Bone marrow (tissue), 2 donors: ENCODE measurements at places on chromosomes 2 and 18.

DNA sequence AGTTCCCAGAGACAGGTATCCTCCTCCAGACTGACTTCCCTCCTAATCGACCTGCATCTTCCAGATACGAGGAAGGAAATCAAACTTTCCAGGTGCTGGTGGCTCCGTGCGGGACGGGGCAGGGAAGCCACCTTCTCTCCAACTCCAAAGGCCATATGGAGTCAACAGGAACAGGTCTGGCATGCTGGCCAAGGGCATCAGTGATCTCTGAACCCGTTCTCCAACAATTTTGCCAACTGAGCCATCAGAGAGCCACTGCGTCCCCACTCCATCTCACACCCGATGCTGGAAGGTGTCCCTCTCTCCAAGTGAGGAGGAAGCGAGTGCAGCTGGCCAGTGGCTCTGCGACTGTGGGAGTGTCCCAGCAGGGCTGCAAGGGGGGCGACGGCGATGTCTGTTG lies 5.4 kb downstream of the EDAR start:
- DNase-seq, result no peak

GRCh38 chr2:55173438-55174054 lies 58.5 kb downstream of the CLHC1 start:
- DNase-seq, result no peak

DNA sequence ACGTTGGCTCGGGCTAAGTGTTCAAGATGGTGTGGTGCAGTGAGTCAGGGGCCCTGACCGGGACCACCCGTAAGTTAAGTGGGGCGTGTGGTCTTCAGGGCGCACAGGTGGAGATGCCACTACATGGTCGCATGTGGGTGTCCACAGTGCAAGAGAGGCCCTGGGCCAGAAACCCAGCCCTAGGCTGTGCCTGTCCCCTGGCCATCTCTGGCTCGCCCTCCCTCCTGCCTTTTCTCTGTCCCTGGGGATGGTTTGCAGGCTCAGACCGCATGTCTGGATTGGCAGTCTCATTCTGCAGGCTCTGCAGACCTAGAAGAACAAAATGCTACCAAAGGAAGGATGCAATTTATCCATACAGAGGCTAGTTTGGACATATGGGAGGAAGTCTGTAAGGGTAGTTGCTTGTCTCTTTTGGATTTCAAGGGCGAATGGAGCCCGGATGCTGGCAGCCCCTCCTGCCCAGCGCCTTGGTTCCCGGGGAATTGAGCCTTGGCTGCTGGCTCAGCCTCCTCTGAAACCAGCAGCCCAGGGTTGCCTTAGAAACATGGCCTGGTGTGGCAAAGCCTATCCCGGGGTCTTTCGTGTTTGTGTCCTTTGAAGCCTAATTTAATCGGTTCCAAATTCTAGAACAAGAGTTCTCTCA lies 417.5 kb upstream of the HS6ST1 start:
- DNase-seq, result no peak

DNA sequence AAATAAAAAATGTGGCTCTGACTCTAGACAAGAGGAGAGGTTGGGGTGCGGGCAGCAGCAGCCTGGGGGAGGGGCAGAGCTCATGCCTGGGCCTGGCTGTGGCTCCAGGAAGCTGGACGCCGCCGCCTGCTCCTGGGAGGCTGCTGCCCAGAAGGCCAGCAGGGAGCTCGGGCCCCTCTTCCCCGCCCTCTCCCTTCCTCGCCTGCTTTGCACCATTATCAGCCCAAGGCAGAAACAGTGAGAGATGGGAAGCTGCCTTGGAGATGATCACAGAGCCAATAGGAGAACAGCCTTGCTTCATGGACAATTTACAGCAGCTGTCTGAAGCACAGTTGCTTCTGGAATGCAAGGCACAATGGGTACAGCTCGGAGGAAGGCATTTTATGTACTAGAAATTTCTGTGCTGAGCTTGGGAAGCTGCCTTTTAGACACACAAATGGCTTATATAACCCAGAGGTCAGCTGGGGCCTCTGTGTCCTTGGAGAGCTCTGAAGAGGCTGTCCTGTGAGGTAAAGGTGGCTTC lies 55.3 kb upstream of the AFF3 start:
- no peak for DNase-seq

- DNase-seq, result no peak
Observed at GRCh38 chr18:62944454-62944853, 229.1 kb downstream of the PHLPP1 start.

DNA sequence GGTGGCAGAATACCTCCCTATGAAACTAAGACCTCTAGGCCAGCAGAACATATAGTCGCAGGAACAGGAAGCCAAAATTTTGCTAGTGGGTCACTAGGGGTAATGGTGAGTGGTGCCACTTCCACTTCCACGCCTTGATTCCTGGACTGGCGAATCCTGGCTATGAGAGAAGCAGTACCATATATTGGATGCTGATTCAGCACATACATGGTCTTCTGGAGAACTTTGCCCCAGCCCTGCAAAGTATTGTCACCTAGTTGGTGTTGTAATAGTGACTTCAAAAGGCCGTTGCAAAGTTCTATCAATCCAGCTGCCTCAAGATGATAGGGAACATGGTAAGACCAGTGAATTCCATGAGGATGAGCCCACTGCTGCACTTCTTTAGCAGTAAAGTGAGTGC lies 769.8 kb upstream of the GYPC start:
- DNase-seq, result no peak

DNA sequence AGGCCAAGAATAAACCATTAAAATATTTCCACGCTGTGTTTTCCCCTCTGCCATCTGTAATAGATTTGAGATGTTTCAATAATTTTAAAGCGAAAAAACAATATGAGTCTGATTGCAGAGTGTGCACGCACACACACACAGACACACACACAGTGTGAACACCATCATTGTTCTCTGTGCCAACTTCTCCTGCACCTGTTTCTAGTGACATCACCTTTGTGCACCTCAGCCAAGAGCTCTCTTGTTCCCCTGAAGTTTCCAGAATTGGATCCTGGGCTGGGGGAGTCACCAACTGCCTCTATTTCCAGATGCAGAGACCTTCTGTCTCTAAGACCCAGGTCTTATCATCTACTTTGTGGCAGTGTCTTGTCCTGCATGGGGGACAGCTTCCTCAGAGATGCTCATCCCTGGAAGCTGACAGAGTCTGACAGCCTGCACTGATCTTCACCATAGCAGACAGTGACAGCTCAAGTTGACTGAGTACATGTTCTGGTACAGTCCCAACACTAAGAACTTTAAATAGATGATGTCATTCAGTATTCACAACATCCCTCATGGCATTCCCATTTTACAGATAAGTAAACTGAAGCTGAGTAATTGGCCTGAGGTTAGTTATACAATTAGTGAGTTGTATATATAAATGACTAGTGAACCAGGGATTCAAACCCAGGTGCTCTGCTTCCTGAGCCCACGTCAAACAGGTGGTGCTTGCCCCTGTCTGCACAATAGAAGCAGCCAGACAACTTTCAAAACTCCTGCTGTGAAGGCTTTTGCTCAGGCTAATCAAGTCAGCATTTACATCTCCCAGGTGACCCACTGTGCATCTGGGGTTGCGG lies 39.4 kb downstream of the ACOXL start:
- DNase-seq, result no peak

- DNase-seq, result peak; percentile 89
Observed at GRCh38 chr2:88016960-88017779, 823 bp upstream of the RNU2-63P start.

DNA sequence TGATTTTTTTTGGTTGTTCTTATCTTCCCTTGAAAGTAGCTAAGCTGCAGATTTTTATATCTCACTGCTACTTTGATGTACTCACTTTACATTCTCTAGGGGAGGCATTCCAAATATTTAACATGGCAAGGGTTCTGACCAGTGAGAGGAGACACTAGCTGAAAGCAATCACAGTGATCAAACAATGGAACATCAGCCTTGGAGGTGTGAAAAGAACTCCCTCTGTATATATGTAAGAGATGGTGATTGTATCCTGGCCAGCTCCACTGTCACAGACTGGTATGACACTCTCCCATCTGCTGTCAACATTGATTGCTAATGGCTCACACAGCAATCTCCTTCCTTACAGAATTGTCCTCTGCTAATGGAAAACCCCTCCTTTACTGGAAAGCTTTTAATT lies 291.7 kb upstream of the CDH19 start:
- no peak for DNase-seq

DNA sequence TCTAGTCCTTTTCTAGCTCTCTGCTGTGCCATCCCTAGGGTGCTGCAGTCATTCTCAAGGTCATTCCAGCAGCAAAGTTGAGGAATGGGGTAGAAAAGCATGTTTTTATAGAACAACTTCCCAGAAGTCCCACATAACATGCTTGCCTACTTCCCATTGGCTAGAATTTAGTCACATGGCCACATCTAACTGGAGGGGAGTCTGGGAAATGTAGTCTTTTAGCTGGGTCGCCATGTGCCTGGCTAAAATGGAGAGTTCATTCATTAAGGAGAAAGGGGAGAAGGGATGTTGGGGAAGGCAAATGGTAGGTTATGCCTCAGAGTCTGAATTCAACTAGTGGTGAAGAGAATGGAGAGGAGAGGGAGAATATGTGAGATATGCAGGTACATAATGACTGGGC lies 85.7 kb downstream of the SLC4A3 start:
- no peak for DNase-seq

DNA sequence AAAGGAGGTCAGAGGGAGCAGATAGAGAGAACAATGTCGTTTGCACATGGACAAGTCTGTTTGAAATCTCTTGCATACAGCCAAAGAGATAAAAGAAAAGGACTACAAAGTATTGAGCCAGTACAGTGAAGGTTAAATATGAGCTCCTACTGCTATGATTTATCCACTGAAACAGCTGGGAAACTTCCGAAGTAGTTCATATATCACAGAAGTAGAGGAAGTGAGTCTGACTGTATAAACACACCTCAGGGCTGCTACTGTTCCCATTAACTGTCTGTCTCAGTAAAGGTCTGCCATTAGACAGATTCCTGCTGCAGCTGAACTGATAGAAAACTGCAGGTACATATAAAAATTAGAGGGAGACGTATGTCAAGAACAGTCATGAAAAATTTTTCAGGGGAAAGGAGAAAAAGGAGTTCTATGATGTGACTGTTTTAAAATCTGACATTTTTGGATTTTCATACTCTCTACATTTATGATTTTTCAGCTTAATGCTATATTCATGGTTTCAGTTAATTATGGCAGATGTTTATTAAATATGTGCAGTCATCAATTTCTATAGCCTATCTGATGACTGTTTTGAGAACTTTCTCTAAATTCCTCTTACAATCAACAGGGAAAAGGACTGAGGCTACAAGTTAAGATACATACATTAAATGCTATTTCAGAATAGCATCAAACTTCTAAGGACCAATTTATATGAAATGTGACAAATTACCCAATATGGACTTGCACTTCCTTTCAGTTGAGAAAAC lies 364.7 kb downstream of the ERBB4 start:
- no peak for DNase-seq

DNA sequence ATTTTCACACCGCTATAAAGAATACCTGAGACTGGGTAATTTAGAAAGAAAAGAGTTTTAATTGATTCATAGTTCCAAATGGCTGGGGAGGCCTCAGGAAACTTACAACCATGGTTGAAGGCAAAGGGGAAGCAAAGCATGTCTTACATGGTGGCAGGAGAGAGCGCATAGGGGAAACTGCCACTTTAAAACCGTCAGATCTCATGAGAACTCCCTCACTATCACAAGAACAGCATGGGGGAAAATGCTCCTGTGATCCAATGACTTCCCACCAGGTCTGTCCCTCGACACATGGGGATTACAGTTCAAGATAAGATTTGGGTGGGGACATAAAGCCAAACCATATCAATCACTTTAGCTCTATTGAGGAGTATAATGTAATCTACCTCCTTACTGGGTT lies 53.5 kb downstream of the ABCB11 start:
- DNase-seq, result no peak

DNA sequence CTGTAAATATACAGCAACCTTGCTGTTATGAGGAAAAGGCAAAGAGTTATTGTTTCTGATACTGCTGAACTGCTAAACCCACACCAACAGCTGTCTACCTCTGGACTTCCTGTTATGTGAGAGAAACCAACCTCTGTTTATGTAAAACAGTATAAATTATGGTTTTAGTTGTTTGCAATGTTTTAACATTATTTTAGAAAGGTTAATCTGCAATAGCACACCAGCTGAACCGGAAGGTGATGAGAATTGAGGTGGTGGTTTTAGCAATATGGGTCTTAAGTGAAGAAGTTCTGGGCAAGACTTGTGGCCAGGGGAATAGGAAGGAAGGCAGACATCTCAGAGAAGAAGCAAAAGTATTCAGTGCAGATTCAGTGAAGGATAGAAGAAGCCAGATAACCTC lies 237.8 kb downstream of the PLCL1 start:
- no peak for DNase-seq

DNA sequence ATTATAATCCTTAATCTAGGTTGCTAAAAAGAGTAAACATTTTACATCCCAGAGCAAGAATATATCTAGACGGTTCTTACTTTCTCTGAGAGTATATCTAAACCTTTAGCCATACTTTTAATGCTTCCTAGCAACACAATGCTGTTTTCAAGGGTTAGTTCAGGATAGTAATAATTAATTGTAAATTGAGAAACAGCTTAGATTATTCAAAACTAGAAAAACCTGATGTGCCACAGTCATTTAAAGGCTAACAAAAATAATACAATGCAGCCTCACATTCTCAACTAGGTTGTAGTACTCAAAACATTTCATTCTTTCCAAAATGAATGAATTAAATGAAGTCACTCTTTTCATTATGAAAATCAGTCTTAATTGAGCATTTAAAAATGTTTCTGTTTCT lies 103.2 kb upstream of the OTX1 start:
- DNase-seq, result no peak

GRCh38 chr2:69575926-69576325 lies 67.6 kb downstream of the AAK1 start:
- DNase-seq, result no peak
